ENCODE measurements at places on chromosomes 13 and 19.

- DNase-seq: no peak
Observed at GRCh38 chr13:32447894-32448623, 20.1 kb upstream of the N4BP2L1 start.

- DNase-seq: peak; percentile 70
Observed at GRCh38 chr19:57240311-57241090, at the start of gene ZNF805. TSS of gene ZNF805 (plus strand) at chr19:57240632. CDS start at chr19:57240892, 260 bp downstream.

DNA sequence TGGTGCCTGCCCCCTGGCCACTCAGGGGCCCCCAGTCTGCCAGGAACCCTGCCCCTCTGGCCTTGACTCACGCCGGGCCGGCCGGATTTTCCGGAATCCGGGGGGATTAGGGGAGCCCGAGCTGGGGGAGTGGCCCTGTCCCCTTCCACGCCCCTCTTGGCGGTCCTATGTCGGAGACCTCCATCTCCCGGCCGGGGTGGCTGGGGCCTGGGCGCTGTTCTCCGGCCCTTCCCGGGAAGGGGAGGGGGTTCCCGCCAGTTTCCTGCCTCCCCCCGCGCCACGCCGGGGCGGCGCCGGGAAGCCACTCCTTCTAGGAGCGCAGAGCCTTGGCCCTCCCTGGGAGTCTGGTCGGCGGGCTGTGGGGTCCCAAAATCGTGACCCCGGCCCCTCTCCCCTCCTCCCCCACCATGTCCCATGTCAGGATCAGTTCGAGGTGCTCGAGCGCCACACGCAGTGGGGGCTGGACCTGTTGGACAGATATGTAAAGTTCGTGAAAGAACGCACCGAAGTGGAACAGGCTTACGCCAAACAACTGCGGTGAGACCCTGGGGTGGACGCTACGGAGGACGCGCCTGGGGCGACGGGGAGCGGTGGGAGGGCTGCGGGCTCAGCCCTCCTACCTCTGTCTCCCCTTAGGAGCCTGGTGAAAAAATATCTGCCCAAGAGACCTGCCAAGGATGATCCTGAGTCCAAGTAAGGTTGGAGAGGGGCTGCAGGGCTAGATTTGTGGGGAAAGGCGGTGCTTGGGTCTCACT, 1.3 kb downstream of the TRIP10 start:
- DNase-seq: no peak

DNA sequence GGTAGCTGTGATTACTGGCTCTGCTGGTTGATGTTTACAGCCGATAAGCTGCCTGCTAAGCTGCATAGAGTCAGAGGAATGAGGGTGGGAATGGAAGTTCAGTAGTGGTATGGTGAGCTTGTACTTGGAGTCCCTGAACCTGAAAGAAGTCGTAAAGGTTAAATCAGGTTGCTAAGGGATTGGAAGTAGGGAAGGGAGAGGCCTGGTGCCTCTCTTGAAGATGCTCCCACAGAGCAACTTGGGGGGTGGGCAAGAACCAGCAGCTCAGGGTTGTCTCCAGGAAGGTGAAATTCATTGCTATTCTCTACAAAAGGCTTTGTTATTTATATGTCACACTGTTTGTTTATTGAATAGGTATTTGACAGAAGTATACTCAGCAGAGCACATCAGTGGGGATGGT, 73.8 kb upstream of the OLFM4 start:
- no peak for DNase-seq

DNA sequence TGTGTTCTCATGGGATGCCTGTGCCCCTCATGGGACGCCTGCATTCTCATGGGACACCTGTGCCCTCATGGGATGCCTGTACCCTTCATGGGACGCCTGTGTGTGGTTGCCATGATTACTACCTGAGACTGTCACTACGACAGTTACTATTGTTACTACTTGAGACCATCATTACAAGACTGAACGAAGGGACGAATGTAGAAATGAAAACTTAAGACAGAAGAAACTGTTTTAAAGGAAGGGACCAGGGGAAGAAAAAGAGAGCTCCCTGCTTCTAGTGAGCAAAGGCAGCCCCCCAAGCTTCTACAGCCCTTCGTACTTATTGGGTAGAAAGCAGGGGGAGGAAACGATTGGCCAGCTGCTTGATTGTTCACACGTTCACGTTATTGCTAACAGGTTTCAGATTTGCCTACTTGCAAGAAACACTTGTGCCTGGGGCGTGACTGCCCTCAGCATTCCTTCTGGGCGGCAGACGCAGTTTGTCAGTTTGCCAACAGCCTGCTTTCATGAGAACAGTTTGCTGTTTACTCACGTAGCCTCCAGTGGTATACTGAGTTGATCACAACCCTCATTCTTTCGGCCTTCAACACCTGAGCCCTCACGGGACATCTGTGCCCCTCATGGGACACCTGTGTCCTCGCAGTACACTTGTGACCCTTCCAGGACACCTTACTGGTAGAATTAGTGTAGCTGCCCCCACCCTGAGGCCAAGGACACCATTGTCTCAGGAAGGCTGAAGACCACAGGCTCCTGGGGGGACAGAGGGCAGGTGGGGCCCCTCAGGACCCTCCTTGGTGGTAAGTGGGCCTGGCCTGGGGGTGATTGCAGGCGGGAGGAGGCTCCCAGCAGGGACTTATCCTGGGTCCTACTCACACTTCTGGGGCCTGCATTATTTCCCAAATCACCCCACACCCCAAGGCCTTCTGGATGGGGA, 2.5 kb upstream of the S1PR4 start:
- DNase-seq: no peak

- peak; percentile 8 for DNase-seq
Observed at GRCh38 chr19:54029930-54030490, 33.7 kb downstream of the VSTM1 start.

DNA sequence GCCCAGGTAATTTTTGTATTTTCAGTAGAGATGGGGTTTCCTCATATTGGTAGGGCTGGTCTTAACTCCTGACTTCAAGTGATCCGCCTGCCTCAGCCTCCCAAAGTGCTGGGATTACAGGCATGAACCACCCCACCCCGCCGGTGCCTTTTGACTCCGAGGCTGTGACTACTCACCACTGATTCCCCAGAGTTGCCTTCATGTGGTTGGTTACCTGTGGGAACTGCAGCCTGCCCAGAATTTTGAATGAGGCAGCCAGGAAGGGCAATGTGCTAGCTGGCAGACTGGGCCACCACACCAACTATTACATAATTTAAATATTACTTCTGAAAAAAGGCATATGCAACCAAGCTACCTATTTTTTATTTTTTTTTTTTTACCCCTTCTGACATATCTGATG, 42.8 kb downstream of the N4BP2L2 start:
- DNase-seq: no peak

DNA sequence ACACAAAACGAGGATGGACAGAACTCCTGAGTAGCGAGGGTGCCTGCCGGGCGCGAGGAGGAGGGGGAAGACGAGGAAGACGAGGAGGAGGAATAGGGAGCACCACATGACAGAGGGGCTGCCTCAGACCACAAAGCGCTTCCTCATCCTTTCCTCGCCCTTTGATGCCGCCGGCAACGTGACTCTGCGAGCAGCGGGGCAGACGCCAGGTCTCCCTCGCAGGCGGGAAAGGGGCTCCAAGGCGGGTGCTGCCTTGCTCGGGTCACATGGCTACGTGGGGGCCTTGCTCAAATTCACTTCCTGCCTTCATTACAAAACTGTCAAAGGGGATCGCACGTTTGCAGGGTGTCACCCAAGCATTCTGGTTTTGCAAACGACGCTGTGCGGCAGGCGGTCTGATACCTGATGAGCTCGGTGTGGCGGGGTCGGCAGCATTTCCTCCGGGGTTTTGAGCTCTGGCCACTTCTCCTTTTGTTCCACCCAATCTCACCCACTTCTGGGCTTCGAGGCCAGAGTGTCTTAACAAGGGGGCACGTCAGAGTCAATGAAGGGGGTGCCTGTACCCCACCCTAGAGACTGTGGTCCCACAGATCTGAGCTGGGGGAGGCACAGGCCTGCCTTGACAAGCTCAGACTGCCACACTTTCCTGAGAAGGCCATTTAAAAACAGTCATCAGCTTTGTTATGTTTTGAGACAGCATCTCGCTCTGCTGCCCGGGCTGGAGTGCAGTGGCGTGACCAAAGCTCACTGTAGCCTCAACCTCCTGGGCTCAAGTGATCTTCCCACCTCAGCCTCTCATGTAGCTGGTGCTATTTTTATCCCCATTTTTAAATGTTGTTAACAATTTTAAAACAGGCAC, 14.9 kb downstream of the MAP2K2 start:
- DNase-seq: no peak

- DNase-seq: no peak
Observed at GRCh38 chr13:90498096-90498495, 849.4 kb upstream of the MIR17HG start.

DNA sequence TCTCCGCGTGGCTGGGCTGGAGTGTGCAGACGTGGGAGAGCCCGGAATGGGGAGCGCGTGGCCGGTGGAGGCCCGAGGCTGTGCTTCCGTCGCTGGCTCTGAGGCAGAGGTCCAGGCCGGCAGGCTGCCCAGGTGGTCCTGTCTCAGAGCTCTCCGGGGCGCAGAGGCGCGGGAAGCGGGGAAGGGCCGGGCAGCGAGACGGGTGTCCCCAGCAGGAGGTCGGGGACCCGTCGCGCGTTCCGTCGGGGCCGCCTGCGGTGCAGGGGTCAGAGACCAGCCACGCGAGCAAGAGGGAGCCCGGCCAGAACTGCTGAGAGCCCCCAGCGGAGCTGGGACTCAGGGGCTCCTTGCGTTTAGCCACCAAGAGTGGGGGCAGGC, 1.3 kb upstream of the C1QTNF9 start:
- DNase-seq: no peak

DNA sequence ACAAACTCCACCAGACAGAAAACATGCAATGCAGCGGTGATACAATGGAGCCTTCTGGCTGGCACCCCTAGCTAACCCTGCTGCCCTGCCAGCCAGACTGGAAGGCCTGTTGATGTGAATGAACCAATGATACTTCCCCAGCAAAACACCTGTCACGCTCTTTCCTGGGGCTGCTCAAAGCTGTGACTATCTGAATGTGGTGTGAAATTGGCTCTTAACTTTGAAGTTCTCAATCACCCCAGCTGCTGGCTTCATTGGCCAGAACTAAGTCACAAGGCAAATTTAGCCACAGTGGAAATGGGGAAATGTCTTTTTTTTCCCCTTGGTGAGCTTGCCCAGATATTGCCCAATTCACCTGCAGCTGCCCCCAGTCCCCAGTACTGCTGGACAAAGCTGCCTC, 147.3 kb downstream of the SLC7A1 start:
- no peak for DNase-seq

- DNase-seq: no peak
Observed at GRCh38 chr19:5096536-5096935, 127.6 kb downstream of the KDM4B start.

DNA sequence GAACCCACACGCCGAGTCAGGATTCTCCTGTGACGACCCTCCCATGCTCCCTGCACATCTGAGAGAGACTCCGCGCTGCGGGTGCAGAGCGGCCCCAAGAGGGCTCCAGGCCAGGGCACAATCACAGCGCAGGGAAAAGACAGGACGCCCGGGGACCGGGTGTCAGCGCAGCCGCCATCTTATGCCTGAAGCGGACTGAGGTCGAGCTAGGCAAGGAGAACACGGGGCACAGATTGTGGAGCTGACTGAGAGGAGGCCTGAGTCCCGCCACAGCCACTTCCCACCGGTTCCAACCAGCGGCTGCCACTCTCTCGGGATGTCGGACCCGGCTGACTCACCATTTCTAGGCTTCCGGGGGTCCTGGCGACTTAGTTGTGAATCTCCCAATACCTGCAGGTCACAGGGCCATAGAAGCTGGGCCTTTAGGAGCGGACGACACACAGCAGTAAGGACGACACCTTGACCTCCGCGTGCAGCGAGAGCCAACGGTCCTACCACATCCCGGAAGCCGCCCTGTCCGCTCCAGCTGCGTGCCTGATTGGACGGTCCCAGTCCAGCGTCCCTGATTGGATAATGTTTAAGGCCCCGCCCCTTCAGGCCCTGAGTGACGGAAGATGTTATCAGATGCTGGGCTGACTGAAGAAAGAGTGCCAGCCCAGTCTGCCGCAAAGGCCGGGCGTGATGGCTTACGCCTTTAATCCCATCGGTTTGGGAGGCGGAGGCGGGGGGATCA, at the start of gene ZNF728:
Gene ZNF728, minus strand, starts transcription at position 487 of the 733 bp plus-strand sequence. Its CDS starts 146 bp downstream, at position 341.
- no peak for DNase-seq

- no peak for DNase-seq
Observed at GRCh38 chr13:22227895-22228294, 557.0 kb downstream of the FGF9 start.

GRCh38 chr19:19061506-19061905, 2.3 kb upstream of the SLC25A42 start:
- DNase-seq: no peak

DNA sequence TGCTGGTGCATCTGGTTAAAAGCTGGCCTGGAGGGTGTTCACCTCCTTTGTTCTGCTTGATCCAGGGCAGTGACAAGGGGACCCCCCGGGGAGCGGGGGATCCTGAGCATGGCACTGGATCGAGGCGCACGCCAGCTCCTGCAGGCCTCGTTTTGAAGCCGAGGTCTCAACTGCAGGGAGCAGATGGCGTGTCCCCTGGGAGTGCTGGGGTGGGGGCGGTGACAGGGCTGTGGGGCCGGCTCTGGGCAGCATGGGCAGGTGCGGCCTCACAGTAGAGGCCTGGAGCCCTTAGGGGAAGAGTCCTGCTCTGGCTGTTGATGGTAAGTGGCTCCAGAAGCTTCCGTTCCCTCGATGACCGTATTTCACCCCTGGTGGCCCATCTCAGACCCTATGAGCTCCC, 51.8 kb downstream of the CRTC1 start:
- no peak for DNase-seq

GRCh38 chr19:42683917-42684513, 56.3 kb downstream of the PSG3 start:
- peak; percentile 36 for DNase-seq

- DNase-seq: peak; percentile 97
Observed at GRCh38 chr19:2867025-2867991, at the start of gene ZNF556. TSS of gene ZNF556 (plus strand) at chr19:2867335. CDS start at chr19:2867422, 87 bp downstream.

GRCh38 chr13:72637561-72637960, 89.9 kb downstream of the MZT1 start:
- no peak for DNase-seq
